ENCODE measurements at places on chromosomes 13 and 19. TPM values are rescaled to one million over a fixed set of nuclear protein-coding genes. Genes with fewer than 3 reads are reported as not detected.

ANKRD24 gene
- 0.33 TPM for total RNA-seq

SEMA6B gene
- 7.3 TPM for total RNA-seq

S1PR2 gene
- 5.8 TPM for total RNA-seq

GRCh38 chr13:24563087-24563486, 50.5 kb upstream of the PARP4 start:
- H3K4me1 ChIP-seq, result no peaks in the 10 kb centered on the region
- H3K4me3 ChIP-seq, result no peak overlapping the region
- H3K27me3 ChIP-seq, result peaks cover 35% of the 10 kb centered on the region
- no peak for DNase-seq
- H3K27ac ChIP-seq, result no peak overlapping the region

DNA sequence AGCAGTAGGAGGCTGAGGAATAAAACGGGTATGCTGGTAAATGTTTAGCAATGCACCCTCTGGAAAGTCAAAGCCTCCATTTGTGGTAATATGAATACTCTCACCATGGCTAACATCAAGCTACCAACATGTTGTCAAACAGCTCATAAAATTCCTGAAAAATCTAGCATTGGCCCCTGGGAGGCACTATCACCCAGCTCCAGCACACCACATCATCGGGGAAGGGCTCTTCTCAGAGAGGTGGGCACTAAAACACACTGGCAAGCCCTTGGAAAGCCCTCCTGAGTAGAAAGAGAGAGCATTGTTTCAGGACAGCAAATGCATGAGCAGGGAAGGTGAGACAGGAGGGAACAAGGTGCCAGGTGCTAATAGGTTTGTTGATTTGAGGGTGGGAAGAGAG, 53.9 kb upstream of the FLT1 start:
- no peaks in the 10 kb centered on the region for H3K4me1 ChIP-seq
- H3K36me3 ChIP-seq, result no peaks in the 10 kb centered on the region
- no peak overlapping the region for H3K27ac ChIP-seq
- no peak for DNase-seq
- no peak overlapping the region for H3K4me3 ChIP-seq

- DNase-seq, result no peak
- H3K36me3 ChIP-seq, result no peaks in the 10 kb centered on the region
- no peaks in the 10 kb centered on the region for H3K27me3 ChIP-seq
- no peak overlapping the region for H3K27ac ChIP-seq
- peaks cover 10% of the 10 kb centered on the region for H3K4me1 ChIP-seq
These were observed 72.9 kb downstream of the SPATA13 start for GRCh38 chr13:24233351-24233901.
